ENCODE measurements at places on chromosomes 4 and X.

DNA sequence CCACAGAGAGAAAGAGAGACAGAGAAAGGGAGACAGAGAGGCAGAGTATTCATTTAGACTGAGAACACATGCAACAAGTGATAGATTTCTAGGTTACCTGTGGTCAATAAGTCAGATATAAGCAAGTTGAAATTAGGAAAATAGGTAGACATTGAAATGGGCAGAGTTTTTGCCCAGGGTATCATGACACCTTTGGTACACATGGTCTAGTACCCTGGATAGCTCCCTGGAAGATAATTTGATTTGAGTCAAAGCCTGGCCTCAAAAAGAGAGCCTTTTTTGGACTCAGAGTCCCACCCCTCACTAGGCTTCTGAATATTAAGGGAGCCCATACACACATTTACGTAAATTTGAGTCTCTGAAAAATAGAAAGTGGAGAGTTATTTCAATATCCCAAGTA lies 4.0 kb upstream of the RPS6KA6 start:
- DNase-seq: no peak

DNA sequence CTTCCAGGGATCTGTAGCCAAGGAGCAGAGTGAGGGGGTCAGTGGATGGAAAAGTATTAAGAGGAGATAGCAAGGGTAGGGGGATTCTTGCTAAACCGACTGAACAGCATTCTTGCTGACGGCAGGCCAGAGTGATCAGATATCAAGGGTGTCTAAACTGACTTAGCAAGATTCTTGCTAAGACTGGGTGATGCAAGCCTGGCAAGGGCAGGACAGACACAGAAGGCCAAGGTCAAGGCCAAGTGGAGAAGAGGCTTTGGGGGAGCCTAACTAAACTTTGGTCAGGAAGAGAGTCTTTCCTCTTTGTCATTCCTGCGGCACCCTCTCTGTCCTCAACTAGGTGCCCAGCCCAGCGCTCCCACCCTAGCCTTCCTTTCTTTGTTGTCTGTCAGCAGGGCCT lies 799 bp downstream of the XPNPEP2 start:
- DNase-seq: no peak

DNA sequence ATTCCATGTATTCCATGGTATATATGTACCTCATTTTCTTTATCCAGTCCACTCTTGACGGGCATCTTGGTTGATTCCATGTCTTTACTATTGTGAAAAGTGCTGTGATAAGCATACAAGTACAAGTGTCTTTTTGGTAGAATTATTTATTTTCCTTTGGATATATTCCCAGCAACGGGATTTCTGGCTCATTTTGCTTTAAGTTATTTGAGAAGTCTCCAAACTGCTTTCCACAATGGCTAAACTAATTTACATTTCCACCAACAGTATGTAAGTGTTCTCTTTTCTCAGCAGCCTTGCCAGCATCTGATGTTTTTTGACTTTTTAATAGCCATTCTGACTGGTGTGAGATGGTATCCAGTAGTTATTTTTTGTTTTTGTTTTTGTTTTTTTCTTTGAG lies 17.6 kb upstream of the FAT4 start:
- no peak for DNase-seq

- no peak for DNase-seq
These were observed 225.7 kb upstream of the PSAPL1 start for GRCh38 chr4:7660176-7661039.

GRCh38 chr4:60897415-60897814 lies 302.7 kb upstream of the ADGRL3 start:
- DNase-seq: no peak

GRCh38 chr4:183658362-183659028 lies 490 bp downstream of the RWDD4 start:
- DNase-seq: peak; percentile 15

Measured in activated CD4-positive, alpha-beta T cell treated with anti-CD3 and anti-CD28 coated beads, Interleukin-2, amount 50 U/mL, for 48 hours (primary cell).